ENCODE measurements at places on chromosomes 7 and 10. TPM values are rescaled to one million over a fixed set of nuclear protein-coding genes. Genes with fewer than 3 reads are reported as not detected.

The CFAP69 gene
- 15.3 TPM for total RNA-seq

The ZNF488 gene
- 4.1 TPM for total RNA-seq

The NPS gene
- total RNA-seq, result not detected

The HELLS gene
- 22.1 TPM for total RNA-seq

The ELN gene
- 15.9 TPM for total RNA-seq

The SORCS1 gene
- 5.9 TPM for total RNA-seq

The PRSS2 gene
- total RNA-seq, result 191 TPM

The TMEM196 gene
- not detected for total RNA-seq

The PRKG1 gene
- total RNA-seq, result 24.0 TPM

The TLL2 gene
- 0.83 TPM for total RNA-seq

The SLC18A3 gene
- total RNA-seq, result not detected

The MYO3A gene
- total RNA-seq, result not detected

The PAX2 gene
- not detected for total RNA-seq
